Umbilical cord (tissue), 2 donors: ENCODE measurements at places on chromosomes 5 and 9.

DNA sequence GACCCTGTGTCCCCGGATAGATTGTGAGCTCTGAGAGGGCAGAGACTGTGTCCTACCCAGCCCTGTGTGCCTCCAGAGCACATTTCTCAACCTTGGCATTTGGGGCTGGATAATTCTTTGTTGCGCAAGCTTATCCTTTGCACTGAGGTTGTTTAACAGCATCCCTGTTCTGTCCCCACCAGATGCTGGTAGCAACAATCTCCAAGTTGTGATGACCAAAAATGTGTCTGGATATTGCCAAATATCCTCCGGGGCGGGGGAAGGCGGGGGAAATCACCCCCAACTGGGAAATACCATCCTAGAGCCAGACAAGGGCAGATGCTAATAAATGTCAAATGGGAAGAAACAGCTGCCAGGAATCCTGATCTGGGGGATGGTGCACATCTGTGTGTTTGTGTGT is 24.0 kb upstream of the TNIP1 start:
- DNase-seq, result peak; percentile 74

- no peak for DNase-seq
Observed at GRCh38 chr5:73424556-73424977, 24.0 kb downstream of the FOXD1 start.

- DNase-seq, result peak; percentile 42
Observed at GRCh38 chr9:109401169-109401989, 80.5 kb upstream of the EPB41L4B start.

GRCh38 chr9:5854063-5854790 is 21.3 kb upstream of the ERMP1 start:
- DNase-seq, result no peak

DNA sequence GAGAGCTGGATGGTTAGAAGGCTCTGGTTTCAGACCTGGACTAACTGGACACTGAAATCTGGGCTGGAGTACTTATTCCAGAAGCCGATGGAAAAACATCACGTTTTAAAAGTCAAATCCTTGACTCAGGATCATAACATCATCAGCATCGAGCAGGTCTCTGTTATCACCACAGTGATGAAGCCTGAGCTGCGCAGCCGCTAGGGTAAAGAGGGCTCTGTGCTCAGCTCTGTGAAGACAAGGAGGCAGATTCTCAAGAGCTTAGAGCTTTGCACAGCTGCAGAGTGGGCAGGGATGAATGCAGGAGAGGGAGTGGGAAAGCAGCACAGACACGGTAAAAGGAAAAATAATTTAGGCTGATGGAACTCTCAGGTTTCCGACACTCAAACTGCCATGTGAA is 208.8 kb upstream of the TAS2R1 start:
- DNase-seq, result peak; percentile 84

- DNase-seq, result no peak
Observed at GRCh38 chr9:5492965-5493678, 17.2 kb upstream of the PDCD1LG2 start.

DNA sequence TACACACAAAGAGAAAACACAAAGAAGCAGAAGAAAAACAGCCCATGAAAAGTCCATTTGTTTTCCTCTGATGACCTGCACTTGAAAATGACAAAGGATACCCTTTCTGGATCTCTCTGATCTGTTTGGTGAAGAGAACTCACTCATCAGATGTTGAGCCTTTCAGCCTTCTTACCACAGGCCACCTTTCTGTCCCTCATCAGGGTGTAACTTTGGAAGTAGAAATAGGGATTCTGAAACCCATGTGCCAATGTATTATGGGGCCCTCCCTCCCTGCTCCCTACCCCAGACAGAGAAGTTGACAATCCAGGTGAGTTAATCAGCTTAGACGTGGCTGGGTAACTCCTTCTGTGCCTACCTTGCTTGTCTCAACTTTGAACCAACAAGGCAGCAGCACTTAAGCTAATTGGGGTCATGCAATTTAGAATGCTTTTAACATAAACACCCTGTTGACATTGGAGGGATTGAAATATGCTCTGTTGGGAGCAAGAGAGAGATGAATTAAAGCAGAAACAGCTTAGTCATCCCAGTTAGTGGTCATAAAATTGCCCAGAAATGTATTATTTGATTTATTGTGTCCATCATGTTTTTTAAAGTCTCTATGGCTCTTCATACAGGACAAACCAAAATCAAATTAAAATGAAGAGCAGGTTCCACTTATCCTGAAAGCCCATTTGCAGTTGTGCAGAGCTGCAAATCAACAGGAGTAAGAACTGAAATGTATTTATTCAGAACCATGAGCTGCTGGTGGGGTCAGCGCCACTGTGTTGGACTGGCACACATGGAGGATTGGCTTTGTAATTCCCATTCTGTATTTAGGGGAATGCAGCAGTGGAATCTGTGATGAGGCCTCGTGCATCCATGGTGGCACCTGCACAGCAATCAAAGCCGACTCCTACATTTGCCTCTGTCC is 132.0 kb downstream of the LIFR start:
- DNase-seq, result no peak

- DNase-seq, result no peak
Observed at GRCh38 chr5:16152601-16153568, 26.7 kb downstream of the MARCHF11 start.

GRCh38 chr5:52657247-52657645 is 130.5 kb upstream of the ITGA1 start:
- DNase-seq, result peak; percentile 67

DNA sequence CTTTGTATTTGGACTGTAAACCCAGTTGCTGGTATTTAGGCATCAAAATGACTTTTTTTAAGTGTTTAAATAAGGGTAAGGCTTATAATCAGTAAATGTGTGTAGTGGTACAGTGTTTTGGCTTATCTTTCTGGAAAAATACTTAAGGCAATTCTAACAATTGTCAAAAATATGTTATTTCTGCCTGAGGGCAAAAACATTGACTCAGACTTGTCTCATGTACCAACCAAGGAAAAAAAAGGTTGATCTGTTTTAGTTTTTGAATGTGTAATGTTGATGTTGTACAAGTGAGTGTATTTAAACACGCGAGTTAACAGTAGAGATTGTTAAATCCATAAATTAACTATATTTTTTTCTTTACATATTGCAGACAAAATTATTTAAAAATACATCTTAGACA is 277.8 kb upstream of the TYRP1 start:
- DNase-seq, result no peak

DNA sequence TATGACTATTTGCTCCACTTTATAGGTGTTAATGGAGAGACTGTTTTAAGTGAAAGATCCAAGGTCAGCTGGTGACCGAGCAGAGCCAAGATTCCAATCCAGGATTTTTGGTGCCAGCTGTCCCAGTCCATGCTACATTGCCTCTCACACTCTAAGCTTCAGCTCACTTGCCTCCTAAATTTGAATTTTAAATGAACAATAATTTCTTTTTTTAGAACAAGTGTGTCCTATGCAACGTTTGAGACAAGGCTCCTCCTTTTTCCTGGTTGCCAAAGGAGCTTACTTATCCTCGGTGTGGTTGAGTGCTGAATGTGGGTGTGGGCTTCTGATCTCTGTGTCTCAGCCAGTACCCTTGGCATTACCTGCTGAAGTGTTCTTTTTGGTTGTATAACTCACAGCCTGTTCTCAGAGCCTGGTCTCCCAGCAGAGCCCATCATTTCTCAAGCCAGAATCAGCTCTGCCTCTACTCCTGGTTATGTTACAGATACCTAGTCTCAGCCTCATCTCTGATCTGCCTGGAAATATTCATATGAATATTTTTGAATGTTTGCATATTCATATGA is 4.0 kb upstream of the PRRC1 start:
- DNase-seq, result no peak

GRCh38 chr9:34493972-34494535 is 28.7 kb downstream of the ENHO start:
- peak; percentile 62 for DNase-seq

- no peak for DNase-seq
Observed at GRCh38 chr5:133825631-133826289, 142.7 kb downstream of the C5orf15 start.

DNA sequence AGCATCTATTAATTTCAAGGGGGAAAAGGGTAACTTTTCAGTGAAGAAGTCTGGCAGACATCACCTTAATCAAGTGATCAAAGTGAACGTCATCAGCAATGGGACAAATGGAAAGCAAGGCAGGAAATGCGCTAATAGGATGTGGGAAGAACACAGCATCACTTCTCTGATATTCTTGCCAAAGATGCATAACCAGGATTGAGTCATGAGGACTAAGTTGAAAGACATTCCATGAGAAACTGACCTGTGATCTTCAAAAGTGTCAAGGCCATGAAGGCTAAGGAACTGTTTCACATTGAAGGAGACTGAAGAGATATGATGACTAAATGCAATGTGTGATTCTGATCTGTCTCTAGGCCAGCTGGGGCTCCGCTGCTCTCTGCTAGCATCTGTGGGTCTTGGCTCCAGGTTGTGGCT is 92.9 kb downstream of the NDFIP1 start:
- DNase-seq, result no peak

DNA sequence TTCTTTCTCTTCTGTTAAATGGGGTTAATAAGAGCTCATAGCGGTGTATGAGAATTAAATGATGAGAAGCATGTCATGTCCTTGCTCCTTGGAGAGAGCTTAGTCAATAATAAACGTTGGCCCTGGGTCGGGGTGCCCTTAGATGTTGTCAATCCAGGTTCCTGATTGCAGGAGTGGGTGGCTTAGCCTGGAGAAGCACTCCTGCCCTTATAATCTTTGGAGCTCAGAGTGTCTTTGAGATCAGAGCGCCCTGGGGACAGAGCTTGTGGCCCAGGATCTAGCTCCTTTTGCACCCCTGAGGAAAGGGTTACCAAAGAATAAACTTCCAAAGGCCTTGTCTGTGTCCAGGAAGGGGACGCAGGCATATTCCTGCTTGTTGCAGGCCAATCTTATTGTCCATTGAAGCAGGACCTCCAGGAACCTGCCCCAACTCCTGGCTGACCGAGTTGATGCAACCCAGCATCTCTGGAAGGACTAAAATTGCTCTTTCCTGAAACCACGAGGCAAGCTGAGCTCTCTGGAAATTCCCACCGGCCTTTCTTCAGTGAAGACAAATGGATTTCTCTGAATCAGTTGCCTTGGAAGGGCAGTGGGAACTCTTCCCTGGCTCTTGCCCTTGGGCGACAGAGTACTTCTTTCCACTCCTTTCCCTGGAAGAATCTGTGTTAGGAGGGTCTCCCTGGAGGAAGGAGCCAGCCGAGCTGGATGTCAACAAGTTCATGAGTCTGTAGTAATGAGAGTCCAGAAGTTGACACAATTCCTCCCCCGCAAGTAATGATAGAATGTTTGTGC is 6.4 kb upstream of the AMBP start:
- no peak for DNase-seq

GRCh38 chr5:107633171-107633901 is 37.4 kb downstream of the EFNA5 start:
- no peak for DNase-seq

DNA sequence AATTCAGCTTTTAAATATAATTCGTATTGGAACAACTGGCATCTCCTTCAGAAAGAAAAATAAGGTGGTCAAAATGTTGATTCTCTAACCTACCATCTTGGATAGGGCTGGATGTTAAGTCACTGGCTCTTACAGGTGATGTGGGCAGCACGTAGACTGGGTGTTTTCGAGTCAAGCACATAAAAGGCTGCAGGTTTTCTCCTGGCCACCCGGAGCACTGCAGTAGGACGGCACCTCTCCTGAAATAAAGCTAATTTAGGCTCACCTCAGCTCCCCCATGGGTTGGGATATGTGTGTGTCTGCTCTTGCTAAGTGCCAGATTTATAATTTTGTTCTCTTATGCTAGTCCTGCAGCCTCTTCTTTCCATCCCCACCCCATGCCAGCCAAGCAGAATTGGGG is 80.3 kb downstream of the IQGAP2 start:
- DNase-seq, result no peak

GRCh38 chr5:177523711-177524538 is 7.2 kb upstream of the DDX41 start:
- DNase-seq, result no peak

- DNase-seq, result peak; percentile 26
Observed at GRCh38 chr5:108148715-108149139, 233.2 kb downstream of the FBXL17 start.

GRCh38 chr5:32420506-32420905 is 24.0 kb downstream of the ZFR start:
- DNase-seq, result no peak

DNA sequence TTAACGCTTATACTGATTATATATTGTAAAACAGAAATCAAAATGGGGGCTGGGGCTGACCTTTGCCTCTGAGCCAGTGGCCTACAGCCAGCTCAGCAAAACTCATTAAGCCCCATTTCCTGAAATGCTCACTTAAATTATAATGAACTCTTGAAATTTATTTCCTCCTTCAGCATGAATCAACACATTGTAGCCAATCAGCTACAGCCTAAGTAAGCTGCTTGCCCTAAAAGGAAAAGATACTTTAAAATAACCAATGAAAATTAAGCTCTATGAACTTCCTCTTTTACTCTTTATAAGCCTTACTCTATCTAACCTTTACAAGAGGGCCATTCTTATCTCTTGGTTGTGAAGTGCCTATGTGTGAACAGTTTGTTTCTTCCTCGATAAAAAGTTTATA is 33.5 kb upstream of the SUB1 start:
- no peak for DNase-seq

- DNase-seq, result peak; percentile 88
Observed at GRCh38 chr5:53302529-53302928, 177.9 kb upstream of the FST start.

- DNase-seq, result peak; percentile 36
Observed at GRCh38 chr5:142600611-142601358, 85.1 kb downstream of the FGF1 start.

GRCh38 chr5:135851186-135851914 is 16.9 kb downstream of the SLC25A48 start:
- DNase-seq, result no peak

DNA sequence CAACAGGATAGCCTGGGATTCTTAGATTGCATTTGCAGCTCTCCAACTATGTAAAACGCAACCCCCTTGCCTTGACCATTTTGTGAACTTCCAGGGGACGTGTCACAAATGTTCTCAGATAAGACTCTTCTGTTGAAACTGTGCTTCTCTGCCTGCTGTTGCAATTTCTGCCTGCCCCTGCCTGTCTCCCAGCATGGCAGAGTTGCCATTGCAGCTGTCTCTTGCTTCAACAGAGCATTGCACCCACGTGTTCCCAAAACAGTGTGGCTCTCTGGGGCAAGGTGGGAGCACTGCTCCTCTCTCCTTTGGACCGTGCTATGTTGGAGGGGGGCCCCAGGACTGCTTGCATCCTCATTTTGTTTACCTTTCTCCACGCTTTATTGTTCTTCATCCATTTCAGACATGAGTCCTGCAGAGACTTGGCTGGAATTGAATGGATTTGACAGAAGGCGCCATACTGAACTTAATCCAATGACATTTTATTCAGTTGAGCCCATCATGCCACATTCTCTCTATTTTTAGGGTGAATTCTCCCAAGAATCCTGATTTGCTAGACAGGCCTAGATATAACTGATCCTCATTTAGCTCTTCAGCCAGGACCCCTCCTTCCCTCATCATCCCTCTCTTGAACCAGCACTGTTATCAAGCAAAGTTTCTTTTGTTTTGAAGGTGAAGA is 90.7 kb downstream of the MAT2B start:
- no peak for DNase-seq

GRCh38 chr5:98130261-98131035 is 643.0 kb upstream of the RGMB start:
- no peak for DNase-seq
